ENCODE measurements at places on chromosomes 5 and 9.
A peak's percentile ranks its signal among the peaks of the same experiment; 100 is the strongest.

- DNase-seq, result no peak
Observed at GRCh38 chr9:95876138-95876444, 600 bp downstream of the ERCC6L2 start.

DNA sequence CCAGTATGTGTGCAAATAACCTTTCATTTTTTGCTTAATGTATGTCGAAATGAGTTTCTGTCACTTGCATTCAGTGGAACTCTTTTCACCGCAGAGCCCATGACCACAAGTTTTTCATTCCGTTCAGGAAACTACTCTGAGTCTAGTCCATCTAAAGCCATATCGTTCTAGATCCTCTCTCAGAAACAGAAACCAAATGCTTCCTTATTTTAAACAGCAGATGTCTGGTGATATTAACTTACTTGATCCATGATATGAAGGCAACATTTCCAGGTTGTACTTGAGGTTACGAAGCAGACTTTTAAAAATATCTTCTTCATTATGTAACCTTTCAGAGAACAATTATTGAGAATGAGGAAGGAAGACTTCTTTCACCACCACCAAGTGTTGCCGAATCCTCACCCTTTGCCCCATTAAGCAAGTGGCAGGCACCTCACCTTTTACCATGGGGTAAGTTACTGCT, 72.4 kb upstream of the GNAQ start:
- DNase-seq, result peak; percentile 54

DNA sequence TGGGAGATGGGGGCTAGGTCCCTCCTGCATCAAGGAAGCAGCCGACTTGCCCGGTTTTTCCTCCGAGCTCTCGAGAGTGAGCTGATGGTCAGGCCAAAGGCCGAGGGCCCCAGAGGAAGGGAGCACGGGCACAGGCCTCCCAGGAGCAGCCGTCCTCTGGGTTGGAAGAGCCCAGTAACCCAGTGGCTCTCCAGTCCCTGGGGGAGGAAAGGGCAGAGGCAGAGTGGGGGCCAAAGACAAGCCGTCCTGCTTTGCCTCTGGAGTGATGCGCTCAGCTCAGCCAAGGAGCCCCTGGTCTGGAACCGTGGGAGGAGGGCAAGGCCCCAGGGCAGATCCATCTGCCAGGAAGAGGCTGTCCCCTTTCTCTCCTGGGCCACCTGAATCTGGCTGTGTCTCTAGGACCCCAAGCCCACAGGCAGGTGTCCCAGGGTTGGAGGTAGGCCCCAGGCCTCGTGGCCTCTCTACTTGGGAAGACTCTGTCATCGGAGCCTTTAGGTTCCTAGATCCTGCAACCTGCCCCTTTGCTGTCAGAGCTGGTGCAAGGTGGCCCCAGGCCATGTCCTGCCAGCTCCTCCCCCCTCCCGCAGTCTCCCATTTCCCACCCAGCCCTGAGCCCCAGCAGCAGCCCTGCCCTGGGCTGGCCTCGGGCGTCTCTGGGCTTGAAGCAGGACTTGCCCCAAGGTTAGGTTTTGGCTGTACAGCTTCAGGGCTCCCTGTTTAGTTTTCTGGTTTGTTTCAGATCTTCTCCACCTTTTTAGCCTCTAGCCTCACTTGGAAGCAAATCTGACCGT, 224.1 kb downstream of the CACNA1B start:
- peak; percentile 1 for DNase-seq

DNA sequence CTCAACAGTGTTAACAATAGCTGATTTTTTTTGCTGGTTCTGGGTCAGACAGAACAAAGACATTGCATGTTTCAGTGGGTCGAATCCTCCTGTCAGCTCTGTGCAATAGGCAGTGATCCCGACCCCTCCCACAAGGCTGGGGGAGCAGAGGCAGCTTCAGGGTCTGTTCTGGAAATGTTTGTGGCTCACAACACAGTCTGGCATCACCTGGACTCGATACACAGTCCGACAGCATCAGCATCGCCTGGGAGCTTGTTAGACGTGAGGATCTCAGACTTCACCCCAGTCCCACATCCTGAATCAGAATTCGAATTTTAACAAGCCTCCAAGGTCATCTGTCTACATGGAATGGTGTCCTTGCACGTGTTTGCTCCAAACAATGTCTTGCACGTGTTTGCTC, 384.7 kb downstream of the IRX2 start:
- DNase-seq, result no peak

DNA sequence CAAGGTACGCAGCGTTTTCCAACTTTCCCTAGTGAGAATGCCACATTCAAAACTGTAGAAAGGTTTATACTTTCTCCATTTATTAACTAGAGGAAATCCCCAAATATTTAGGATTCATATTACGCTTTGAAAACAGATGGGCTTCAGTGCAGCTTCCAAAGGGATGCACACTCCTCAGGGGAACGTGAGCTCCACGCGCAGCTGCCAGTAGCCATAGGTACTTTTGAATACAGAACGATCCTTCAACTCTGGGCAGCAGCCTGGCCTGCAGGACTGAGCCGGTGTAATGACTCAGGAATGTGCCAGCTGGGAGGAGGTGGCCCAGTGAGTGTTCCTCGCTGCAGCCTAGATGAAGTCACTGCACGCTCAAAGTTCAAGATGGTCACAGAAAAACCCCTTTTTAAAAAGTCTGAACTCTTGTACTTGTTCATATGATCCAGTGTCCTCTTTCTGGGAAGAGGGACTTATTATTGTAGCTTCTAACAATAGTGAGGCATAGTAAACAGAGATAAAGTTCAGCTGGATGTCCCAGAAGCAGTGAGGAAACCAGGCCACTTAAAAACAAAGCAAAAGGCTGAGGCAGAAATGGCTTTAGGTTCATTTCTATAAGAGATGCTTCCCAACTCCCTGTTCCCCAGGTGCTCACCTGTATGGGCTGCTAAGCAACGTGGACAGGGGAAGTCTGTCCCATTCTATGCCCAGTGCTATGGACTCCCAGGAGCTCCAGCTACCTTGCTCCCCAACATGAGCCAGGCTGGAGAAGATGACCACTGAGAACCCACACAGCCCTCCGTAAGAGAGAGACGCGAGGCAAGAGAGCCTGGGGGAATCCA, 130.0 kb downstream of the LHFPL2 start:
- DNase-seq, result no peak

GRCh38 chr9:28059192-28059591, 485.9 kb upstream of the C9orf72 start:
- DNase-seq, result no peak

GRCh38 chr5:82640916-82641315, 362.8 kb upstream of the RPS23 start:
- no peak for DNase-seq

GRCh38 chr5:56838409-56839039, 23.2 kb downstream of the MAP3K1 start:
- DNase-seq, result no peak

DNA sequence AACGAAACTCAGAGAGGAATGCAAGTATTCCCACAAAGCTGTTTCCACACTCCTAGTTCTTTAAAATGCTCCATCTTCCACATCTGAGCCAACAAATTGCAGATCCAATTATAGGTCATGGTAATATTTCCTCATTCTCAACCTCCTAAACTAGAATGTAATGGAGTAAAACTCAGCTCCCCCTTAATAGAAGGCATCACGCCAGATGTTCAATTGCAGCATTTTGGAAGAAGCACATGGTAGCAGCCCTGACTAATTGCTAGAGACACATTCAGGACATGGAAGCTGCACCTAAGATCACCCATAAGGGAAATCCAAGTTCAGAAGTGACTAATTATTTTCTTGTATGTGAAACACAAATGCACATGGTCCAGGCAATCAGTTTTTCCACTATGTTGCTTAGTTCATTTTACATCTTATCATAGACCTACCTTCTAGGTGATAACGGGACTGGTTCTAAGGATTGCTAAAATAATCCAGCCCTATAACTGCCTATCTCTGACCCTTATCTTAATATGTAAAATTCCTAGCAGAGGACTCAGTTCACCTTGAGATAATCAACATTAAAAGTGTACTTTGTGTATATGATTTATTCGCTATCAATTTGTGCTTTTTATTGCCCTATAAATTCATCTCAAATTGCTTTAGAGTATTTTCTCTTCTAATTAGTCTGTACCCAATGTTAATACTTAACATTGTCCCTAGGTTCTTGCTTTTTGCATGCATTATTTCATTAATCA, 75.1 kb downstream of the GABRB2 start:
- DNase-seq, result no peak

GRCh38 chr9:137156567-137157375, 13.1 kb downstream of the LRRC26 start:
- DNase-seq, result peak; percentile 43

- no peak for DNase-seq
Observed at GRCh38 chr5:72070529-72070928, 36.7 kb upstream of the MAP1B start.

DNA sequence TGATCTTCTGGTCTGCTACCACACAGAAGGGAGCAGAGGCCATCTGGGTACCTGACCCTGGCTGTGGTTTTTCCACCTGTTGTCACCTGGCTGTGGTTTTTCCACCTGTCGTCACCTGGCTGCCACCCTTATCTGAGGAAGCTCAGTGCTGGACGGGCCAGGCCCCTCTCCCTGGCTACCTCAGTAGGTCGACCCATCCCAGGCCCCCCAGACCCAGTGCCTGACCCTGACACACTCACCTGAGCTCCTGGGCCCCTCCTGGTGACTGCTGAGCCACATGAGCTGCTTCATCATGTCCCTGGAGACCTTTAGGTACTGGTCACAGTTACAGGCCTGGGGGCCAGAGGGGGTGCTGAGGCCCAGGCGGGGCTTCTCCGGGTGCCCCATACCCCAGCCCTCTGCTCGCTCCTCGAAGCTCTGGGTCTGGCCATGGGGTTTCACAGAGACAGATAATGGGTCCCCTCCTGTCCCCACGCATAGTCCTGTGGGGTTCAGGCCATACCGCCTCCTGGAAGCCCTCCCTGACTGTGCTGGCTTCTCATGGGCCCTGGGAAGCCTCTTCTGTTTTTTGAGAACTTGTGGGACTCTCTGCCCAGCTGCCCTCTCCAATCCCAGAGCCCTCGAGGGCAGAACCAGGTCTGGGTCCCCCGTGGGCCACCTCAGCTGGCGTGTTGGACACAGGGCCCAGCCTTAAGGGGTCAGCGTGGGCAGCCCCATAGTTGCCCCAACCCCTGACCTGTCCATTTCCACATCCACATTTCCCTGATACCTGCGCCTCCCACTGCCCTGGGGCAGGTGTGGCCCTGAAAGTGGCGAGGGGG, 7.5 kb upstream of the NRARP start:
- DNase-seq, result no peak

- no peak for DNase-seq
Observed at GRCh38 chr5:105508519-105508918, 1945.9 kb upstream of the NUDT12 start.

DNA sequence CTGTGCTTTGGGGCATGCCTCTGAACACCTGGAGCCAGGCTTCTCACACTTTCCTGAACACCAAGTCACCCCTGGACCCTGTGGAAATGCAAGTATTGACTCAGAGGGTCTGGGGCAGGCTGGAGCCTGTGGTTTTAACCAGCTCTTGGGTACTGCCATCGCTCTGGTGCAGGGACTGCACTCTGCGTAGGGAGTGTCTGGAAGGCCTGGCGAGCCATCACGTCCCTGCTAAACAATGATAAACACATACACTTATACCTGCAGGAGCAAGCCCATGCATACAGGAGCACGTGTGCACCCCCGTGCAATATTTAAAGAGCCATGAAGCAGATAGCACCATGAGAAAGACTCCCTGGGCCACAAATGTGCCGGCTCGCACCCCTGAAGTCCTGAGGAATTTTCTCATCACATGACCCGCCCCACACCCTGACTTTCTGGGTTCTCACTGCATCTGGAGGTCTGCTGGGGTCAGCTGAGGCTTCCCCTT, 267.7 kb downstream of the GADD45G start:
- no peak for DNase-seq

DNA sequence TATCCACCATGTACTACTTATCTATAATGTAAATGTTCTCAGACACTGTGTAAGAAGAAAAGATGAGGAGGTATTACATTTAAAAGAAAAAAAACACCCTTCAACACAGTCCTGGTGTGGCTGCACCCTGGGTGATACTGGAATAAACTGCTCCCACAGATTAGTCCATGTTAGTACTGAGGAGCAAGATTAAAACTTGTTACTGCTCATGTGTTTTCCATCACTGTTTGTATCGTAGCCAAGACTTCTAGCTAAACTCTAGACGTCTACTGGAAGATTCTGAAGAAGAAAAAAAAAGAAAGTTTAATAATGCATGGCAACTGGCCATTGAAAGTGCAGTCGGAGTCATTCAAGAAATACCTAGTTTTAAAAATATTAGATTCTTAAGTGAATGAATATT, at the start of gene ASPN:
Gene ASPN, minus strand, starts transcription at position 178 of the 400 bp plus-strand sequence.
- no peak for DNase-seq

GRCh38 chr9:110919609-110920008, 118.7 kb downstream of the LPAR1 start:
- DNase-seq, result no peak

DNA sequence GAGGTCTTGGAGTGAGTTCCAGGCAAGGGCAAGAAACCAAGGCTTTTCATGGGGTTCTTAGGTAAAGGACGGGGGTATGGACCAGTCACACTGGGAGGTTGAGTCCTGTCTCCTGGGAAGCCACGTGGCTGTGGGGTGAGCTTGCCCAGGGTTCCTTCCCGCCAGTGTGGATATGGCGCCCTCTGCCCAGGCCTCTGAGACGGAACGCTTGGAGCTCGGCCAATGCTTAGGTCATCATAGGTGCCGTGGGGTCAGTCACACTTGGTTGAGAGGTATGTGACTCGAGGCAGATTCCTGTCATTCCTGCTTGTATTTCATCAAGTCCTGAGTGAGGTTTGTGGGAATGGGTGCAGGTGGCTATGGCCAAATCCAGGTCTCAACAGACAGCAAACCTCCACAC, 46.2 kb downstream of the TENT4A start:
- DNase-seq, result no peak

DNA sequence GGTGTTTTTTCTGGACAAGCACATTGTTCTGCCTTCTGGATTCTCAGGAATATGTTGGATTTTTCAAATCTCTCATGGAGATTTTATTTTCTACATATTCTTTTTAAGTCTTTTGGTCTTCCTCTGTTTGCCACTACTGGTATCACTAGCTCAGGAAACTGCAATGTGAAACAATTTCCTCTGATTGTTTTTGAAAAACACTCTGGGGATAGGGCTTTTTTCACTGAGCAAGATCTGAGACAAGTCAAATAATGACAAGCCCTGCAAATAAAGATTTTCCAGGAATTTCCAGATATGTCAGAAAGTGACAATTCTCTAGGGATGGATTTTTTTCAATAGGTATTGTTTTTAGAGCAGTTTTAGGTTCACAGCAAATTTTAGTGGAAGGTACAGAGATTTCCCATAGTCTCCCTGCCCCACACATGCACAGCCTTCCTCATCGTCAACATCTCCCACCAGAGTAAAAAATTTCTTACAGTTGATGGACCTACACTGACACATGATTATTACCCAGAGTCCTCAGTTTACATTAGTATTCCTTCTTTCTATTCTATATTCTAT, 86.9 kb upstream of the TMEM161B start:
- no peak for DNase-seq

GRCh38 chr9:16309469-16310271, 560.8 kb downstream of the BNC2 start:
- DNase-seq, result no peak

GRCh38 chr5:169258372-169259000, 42.5 kb downstream of the SLIT3 start:
- DNase-seq, result no peak
